ENCODE measurements at places on chromosomes 3 and 15.

DNA sequence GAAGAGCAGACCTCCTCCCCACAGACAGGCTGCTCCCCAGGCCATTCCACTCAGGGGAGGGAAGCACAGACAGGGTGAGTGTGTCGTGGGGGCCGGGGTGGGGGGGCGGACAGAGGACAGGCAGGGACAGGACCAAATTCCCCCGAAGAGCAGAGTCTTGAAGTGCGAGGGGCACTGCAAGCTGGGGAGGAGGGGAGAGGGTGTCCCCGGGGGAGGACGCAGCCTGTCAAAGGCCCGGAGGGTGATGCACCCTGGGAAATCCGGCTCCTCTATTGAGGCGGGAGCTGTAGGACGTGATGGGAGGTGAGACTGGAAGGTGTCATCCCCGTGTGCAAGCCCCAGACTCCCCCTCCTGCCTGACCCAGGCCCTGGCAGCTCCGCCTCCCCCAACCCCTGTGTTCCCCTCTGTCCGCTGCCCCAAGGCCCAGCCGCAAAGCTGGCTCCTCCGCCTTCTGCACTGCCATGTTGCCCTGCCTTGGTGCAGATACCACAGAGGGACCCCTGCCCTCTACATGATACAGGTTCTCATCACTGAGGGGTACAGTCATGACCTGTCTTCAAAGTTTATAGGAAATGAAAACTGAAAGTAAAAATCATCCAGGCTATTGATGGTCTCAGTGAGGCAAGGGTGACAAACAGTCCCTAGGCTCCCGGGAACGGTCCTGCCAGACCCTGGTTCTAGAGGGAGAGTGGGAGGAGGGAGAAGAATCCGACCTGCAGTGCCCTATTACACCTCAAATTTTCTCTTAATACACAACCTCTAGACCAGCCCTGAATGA, 76.3 kb upstream of the IQSEC1 start:
- peak overlapping the region; percentile 34 for H3K4me3 ChIP-seq
- no peak overlapping the region for H3K27ac ChIP-seq
- no peaks in the 10 kb centered on the region for H3K27me3 ChIP-seq
- no peak for DNase-seq
- no peaks in the 10 kb centered on the region for H3K36me3 ChIP-seq

- DNase-seq: no peak
- no peak overlapping the region for H3K4me3 ChIP-seq
Measured at GRCh38 chr3:83877910-83878309, 1080.9 kb upstream of the CADM2 start.

DNA sequence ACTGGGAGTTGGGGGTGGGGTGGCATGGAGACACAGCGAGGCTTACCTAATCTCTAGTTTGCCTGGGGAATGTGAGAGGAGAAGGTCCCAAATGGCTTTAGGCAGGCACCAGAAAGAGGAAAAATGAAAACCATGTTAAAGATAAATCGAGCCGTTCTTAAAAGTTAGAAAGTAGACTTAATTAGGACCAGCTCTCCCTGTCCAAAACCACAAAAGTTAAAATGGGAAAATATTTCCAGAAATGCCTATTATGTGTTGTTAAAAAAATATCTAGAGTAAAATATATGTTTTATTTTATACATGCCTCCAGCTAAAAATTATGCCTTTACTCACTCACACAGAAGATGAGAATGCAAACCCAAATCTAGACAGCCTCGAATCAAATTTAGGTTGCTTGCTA, 50.1 kb downstream of the LRTM1 start:
- DNase-seq: no peak
- no peak overlapping the region for H3K4me3 ChIP-seq
- H3K27ac ChIP-seq: no peak overlapping the region
- no peaks in the 10 kb centered on the region for H3K27me3 ChIP-seq
- H3K36me3 ChIP-seq: no peaks in the 10 kb centered on the region
- no peaks in the 10 kb centered on the region for H3K4me1 ChIP-seq

DNA sequence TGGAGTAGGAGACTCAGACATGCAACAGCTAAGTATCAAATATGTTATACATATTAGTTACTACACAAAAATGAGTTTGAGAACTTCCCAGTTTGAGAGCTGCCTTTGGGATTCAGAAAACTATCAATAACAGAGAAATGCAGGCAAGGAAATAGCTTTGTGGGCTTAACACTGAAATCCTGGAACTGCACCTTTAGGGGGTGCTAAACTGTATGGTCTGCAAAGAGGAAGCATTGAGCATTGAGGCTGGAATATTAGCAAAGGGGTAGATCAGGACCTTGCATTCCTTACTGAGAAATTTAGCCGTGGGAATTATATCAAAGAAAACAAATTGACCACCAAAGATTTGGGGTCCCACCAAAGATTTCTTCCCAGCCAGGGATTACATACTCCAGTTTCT, 580.0 kb downstream of the ZNF385D start:
- no peak for DNase-seq
- no peak overlapping the region for H3K4me3 ChIP-seq
- no peaks in the 10 kb centered on the region for H3K36me3 ChIP-seq
- H3K4me1 ChIP-seq: no peaks in the 10 kb centered on the region

GRCh38 chr3:23796518-23796917, 9.2 kb upstream of the UBE2E1 start:
- H3K4me1 ChIP-seq: no peaks in the 10 kb centered on the region
- no peaks in the 10 kb centered on the region for H3K36me3 ChIP-seq
- no peak overlapping the region for H3K27ac ChIP-seq
- no peaks in the 10 kb centered on the region for H3K27me3 ChIP-seq
- no peak overlapping the region for H3K4me3 ChIP-seq

DNA sequence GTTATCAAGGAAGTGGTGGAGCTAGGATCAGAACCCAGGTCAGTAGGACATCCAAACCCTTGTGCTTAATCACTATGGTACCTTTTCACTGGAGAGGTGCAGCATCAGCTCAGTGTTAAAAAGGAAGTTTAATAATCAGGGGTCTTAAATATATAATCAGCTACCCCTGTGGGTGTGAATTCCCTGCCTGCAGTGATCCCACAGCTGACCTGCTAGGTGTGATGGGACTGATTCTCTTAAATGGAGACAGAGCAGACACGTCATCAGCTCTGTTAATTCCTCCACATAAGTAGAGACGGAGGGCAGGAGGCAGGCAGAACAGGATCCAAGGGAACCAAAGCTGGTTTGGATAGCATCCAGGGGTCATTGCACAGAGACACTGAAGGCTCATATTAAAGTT, 154.1 kb upstream of the CRBN start:
- no peak overlapping the region for H3K27ac ChIP-seq
- no peaks in the 10 kb centered on the region for H3K27me3 ChIP-seq
- no peaks in the 10 kb centered on the region for H3K36me3 ChIP-seq
- no peak overlapping the region for H3K4me3 ChIP-seq
- H3K4me1 ChIP-seq: no peaks in the 10 kb centered on the region
- no peak for DNase-seq
